ENCODE measurements at places on chromosomes 4 and X.

GRCh38 chrX:153992180-153992579, 19.6 kb downstream of the TMEM187 start:
- H3K36me3 ChIP-seq = no peaks in the 10 kb centered on the region
- H3K4me1 ChIP-seq = no peaks in the 10 kb centered on the region
- H3K4me3 ChIP-seq = no peak overlapping the region
- H3K27ac ChIP-seq = no peak overlapping the region
- no peak for DNase-seq

- H3K27ac ChIP-seq = no peak overlapping the region
- DNase-seq = no peak
- H3K27me3 ChIP-seq = no peaks in the 10 kb centered on the region
- H3K4me1 ChIP-seq = peaks cover 30% of the 10 kb centered on the region
- no peaks in the 10 kb centered on the region for H3K36me3 ChIP-seq
- H3K4me3 ChIP-seq = no peak overlapping the region
These were observed 18.5 kb downstream of the PDK3 start for GRCh38 chrX:24483596-24483995.

GRCh38 chr4:185708348-185708747, 103.6 kb downstream of the SORBS2 start:
- no peaks in the 10 kb centered on the region for H3K27me3 ChIP-seq
- H3K36me3 ChIP-seq = no peaks in the 10 kb centered on the region
- H3K27ac ChIP-seq = no peak overlapping the region

- H3K27me3 ChIP-seq = no peaks in the 10 kb centered on the region
- no peak for DNase-seq
- H3K4me3 ChIP-seq = no peak overlapping the region
- H3K4me1 ChIP-seq = no peaks in the 10 kb centered on the region
These were observed 15.3 kb downstream of the NPY1R start for GRCh38 chr4:163317110-163317509.

- DNase-seq = no peak
- no peak overlapping the region for H3K4me3 ChIP-seq
- H3K4me1 ChIP-seq = no peaks in the 10 kb centered on the region
- H3K36me3 ChIP-seq = no peaks in the 10 kb centered on the region
- H3K27ac ChIP-seq = no peak overlapping the region
These were observed 208.2 kb downstream of the TMA16 start for GRCh38 chr4:163702736-163703135.

- H3K27me3 ChIP-seq = no peaks in the 10 kb centered on the region
- no peaks in the 10 kb centered on the region for H3K36me3 ChIP-seq
- no peak overlapping the region for H3K27ac ChIP-seq
- H3K4me3 ChIP-seq = no peak overlapping the region
- no peaks in the 10 kb centered on the region for H3K4me1 ChIP-seq
- no peak for DNase-seq
These were observed 97.3 kb downstream of the RS1 start for GRCh38 chrX:18574591-18574990.

GRCh38 chr4:74000301-74000700, 1.8 kb upstream of the CXCL5 start:
- no peak for DNase-seq
- no peaks in the 10 kb centered on the region for H3K27me3 ChIP-seq
- H3K36me3 ChIP-seq = no peaks in the 10 kb centered on the region
- no peaks in the 10 kb centered on the region for H3K4me1 ChIP-seq

- no peaks in the 10 kb centered on the region for H3K4me1 ChIP-seq
- H3K36me3 ChIP-seq = no peaks in the 10 kb centered on the region
- DNase-seq = no peak
- H3K27me3 ChIP-seq = no peaks in the 10 kb centered on the region
These were observed 70.3 kb upstream of the ARMCX2 start for GRCh38 chrX:101729986-101730385.

GRCh38 chr4:142128529-142128928, 492.1 kb downstream of the IL15 start:
- peaks cover 12% of the 10 kb centered on the region for H3K36me3 ChIP-seq
- H3K4me3 ChIP-seq = no peak overlapping the region
- H3K27ac ChIP-seq = no peak overlapping the region

DNA sequence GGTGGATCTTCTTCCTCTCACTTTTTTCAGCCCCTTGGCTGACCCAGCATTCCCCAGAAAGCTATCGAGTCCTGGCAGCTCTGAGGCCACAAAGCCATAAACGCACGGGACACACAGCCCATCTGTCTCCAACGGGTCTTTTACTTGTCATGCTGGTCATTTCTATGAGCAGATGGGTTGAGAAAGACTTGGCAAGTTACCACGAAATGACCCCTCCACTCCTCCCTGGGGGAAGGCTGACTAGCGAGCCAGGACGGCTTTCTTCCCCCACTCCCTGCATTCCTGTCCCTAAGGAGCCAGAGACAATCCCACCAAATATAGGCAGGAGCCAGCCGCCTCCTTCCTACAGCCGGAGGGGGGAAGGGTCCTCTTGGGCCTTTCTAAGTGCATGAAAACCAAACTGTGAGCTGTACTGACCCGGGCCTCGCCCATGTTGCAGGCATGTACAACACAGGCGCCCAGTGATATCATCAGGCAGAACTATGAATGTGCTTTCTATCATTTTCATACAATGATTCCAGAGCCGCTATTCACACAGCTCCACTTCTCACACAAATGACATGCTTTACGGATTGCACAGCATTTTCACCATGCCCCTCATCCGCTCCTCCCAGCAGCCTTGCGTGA, 28.6 kb downstream of the AFAP1 start:
- no peaks in the 10 kb centered on the region for H3K36me3 ChIP-seq
- H3K4me1 ChIP-seq = no peaks in the 10 kb centered on the region
- no peak overlapping the region for H3K27ac ChIP-seq
- DNase-seq = no peak
- no peak overlapping the region for H3K4me3 ChIP-seq

DNA sequence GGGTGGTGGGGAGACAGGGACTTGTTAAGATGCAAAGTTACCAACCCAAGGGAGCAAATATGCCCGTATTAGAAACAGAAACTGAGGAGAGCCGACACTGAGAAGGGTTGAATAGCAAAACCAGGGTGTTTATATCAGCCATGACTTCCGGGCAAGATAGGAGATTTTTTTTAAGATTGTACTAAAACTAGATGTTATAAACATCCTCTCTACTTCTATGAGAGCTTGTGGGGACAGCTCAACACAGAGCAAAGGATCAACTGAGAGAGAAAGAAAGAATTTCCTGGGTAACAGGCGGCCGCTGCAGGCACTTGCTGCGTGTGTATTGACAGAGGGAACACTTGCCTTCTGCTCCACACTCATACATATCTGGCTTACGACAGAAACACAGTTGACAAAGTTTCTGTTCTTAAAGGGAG, 49.1 kb upstream of the FBXW7 start:
- no peak overlapping the region for H3K4me3 ChIP-seq
- H3K27ac ChIP-seq = no peak overlapping the region
- H3K36me3 ChIP-seq = no peaks in the 10 kb centered on the region
- H3K27me3 ChIP-seq = no peaks in the 10 kb centered on the region
- no peak for DNase-seq
- no peaks in the 10 kb centered on the region for H3K4me1 ChIP-seq

- no peak overlapping the region for H3K27ac ChIP-seq
- no peaks in the 10 kb centered on the region for H3K4me1 ChIP-seq
- no peak overlapping the region for H3K4me3 ChIP-seq
- no peak for DNase-seq
These were observed 59.4 kb upstream of the GRPR start for GRCh38 chrX:16063921-16064320.

DNA sequence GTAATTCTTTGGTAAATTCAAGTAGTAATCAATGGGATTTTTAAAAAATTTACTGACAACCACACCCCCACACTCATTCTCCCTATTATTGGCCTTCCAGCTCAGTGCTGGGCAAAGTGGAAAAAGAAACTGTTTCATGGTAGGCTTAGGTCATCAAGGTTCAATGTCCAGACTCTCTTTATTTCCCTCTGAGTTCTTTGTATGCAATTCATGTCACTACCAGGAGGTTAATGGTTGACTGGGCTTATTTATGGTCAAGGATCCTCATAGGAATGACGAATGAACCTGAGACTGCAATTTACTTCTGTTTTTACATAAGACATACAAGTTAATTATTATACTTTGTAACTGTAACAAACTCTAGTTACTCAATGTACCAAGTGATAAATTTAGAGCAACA, 403.2 kb downstream of the KLHL13 start:
- no peaks in the 10 kb centered on the region for H3K4me1 ChIP-seq
- no peaks in the 10 kb centered on the region for H3K36me3 ChIP-seq
- DNase-seq = no peak
- H3K27me3 ChIP-seq = no peaks in the 10 kb centered on the region
- H3K27ac ChIP-seq = no peak overlapping the region

DNA sequence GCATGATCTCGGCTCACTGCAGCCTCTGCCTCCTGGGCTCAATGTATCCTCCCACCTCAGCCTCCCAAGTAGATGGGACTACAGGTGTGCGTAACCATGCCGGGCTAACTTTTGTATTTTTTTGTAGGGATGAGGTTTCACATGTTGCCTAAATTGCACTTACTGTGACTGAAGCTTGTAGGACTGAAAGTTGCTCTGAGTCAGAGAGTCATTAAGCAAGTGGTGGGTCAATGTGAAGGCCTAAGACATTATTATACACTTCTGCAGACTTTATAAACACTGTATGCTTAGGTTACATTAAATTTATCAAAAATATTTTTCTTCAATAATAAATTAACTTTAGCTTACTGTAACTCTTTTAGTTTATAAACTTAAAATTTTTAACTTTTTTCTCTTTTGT, 170.2 kb downstream of the FAT4 start:
- H3K4me3 ChIP-seq = no peak overlapping the region
- no peak overlapping the region for H3K27ac ChIP-seq
- no peaks in the 10 kb centered on the region for H3K4me1 ChIP-seq
- H3K27me3 ChIP-seq = no peaks in the 10 kb centered on the region
- DNase-seq = no peak

GRCh38 chrX:15600745-15601144, at the start of gene ACE2:
ACE2 (minus strand) TSS chrX:15600960; CDS start chrX:15600911, 49 bp downstream.
- no peak for DNase-seq
- H3K27ac ChIP-seq = no peak within 1 kb of the TSS
- no peak within 1 kb of the TSS for H3K4me3 ChIP-seq
- no peaks in the 10 kb centered on the region for H3K4me1 ChIP-seq

- H3K4me3 ChIP-seq = no peak overlapping the region
- no peaks in the 10 kb centered on the region for H3K27me3 ChIP-seq
- no peak overlapping the region for H3K27ac ChIP-seq
- no peaks in the 10 kb centered on the region for H3K36me3 ChIP-seq
These were observed 265.7 kb upstream of the PCDH7 start for GRCh38 chr4:30454504-30454903.

DNA sequence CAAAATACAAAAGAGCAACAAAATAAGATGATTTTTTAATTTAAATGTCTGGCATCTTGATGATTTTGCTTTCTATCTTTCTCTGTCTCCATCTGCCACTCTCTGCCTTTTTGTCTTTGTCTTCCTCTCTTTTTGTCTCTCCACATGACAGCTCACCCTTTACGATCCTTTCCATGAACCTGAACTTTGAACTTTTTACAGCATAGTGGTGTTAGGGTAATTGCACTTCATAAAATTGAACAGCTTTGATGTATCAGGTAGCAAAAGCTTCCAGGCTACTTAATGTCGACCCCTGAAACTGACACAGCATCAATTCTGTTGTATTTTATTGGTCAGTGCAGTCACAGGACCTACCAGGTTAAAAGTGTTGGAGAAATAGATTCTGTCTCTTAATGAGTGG, 1517.0 kb downstream of the ADGRL3 start:
- no peaks in the 10 kb centered on the region for H3K27me3 ChIP-seq
- H3K36me3 ChIP-seq = no peaks in the 10 kb centered on the region
- no peak overlapping the region for H3K27ac ChIP-seq
- H3K4me1 ChIP-seq = no peaks in the 10 kb centered on the region

DNA sequence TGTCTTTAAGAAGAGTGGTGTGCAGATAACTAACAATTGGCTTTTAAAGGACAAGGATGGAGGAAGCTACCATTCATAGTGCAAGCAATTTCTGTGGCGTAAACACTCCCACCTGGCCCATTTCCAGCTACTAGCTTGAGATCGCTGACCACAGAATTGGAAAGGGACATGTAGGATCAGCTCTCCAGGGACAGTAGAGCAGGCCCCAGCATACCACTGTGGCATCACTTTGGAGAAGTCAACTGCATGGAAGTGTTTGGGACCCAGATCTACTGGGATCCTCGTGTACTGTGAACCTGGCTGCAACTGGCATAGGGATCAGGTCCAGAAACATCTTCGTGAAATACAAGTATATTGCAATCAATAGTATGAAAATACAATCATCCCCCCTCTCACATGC, 515.0 kb downstream of the INPP4B start:
- peaks cover 2% of the 10 kb centered on the region for H3K36me3 ChIP-seq
- no peak overlapping the region for H3K4me3 ChIP-seq
- no peak overlapping the region for H3K27ac ChIP-seq
- no peak for DNase-seq

DNA sequence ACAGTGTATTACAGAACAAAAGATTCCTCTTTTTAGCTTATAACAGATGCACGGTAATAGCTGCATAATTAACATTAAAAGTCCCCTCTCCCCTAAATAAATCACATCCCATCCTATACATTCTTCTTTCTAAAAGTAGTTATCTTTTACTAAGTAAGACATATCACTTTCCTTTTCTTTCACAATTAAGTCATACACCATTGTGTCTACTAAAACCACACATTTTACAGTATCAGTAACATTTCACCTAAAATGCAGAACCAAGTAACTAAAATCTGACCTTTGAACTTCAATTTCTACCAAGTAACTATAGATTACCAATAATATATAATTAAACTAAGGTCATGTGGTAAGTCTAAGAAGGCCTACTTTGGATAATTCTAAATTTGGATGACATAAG, 14.2 kb downstream of the DHX15 start:
- no peak for DNase-seq
- H3K27me3 ChIP-seq = no peaks in the 10 kb centered on the region
- no peak overlapping the region for H3K4me3 ChIP-seq
- H3K36me3 ChIP-seq = peaks cover 95% of the 10 kb centered on the region
- H3K4me1 ChIP-seq = peaks cover 16% of the 10 kb centered on the region

GRCh38 chr4:53313510-53313909, 52.4 kb downstream of the SCFD2 start:
- H3K27me3 ChIP-seq = no peaks in the 10 kb centered on the region
- peaks cover 3% of the 10 kb centered on the region for H3K36me3 ChIP-seq
- no peak for DNase-seq
- H3K4me1 ChIP-seq = no peaks in the 10 kb centered on the region
- no peak overlapping the region for H3K27ac ChIP-seq

DNA sequence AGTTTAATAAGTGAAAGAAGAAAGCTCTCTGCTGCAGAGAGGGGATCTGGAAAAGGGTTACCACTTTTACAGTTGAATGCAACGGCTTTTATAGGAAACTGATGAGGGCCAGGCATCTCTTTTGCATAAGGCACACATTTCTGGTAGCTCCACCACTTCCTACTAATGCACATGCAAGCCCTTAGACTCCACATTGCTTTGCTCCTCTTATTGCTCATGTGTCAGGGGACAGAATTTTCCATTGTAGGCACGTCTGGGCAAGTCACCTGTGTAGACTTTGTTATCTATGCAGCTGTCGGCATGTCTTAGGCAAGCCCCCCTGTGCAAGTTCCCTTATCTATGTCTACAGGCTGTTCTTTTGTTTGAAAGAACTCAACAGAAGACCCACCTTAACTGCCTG, 294.6 kb upstream of the STS start:
- H3K36me3 ChIP-seq = no peaks in the 10 kb centered on the region
- no peak overlapping the region for H3K4me3 ChIP-seq
- no peak overlapping the region for H3K27ac ChIP-seq
- H3K27me3 ChIP-seq = no peaks in the 10 kb centered on the region
